GF-D8 (cell line): ENCODE measurements at places on chromosomes 5 and 9.

DNA sequence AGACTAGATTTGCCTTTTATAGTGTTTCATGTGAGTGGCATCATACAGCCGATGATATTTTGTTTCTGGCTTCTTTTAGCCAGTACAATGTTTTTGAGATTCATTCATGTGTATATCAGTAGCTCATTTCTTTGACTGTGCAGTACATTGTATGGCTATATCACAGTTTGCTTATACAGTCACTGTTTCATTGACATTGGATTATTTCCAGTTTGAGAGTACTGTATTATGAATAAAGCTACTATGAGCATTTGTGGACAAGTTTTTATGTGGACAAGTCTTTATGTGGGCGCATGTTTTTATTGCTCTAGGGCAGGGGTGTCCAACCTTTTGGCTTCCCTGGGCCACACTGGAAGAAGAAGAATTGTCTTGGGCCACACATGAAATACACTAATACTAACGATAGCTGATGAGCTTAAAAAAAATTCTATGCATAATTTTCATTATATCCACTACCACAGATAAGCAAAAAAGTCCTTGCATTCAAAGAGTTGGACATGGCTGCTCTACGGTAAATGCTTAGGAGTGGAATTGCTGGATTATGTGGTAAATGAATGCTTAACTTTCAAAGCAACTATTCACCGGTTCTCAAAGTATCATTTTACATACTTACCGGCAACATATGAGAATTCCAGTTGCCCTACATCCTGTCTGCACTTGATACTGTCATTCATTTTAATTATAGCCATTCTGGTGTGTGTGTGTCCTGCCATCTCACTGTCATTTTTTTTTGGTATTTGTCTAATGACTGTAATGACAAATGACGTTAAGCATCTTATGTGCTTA is 177.8 kb downstream of the RGS3 start:
- DNase-seq, result no peak

DNA sequence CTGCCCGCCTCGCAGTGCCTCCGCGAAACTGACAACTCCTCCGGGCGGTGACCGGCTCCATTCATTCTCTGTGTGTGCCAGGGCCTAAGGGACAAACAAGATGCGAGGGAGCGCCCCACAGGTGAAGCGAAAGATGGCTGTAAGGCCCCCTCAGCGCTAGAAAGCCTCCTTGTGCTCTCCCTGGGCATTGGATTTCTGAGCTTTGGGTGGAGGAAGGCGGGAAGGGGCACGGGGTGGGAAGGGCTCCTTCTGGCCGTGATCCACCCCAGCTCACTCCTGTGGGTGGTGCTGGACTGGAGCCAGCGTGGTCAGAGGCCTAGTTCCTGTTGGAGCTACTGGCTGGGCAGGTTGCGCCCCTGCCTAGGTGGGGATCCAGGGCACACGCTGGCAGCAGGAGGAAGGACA is 943 bp downstream of the GALNT12 start:
- DNase-seq, result no peak

DNA sequence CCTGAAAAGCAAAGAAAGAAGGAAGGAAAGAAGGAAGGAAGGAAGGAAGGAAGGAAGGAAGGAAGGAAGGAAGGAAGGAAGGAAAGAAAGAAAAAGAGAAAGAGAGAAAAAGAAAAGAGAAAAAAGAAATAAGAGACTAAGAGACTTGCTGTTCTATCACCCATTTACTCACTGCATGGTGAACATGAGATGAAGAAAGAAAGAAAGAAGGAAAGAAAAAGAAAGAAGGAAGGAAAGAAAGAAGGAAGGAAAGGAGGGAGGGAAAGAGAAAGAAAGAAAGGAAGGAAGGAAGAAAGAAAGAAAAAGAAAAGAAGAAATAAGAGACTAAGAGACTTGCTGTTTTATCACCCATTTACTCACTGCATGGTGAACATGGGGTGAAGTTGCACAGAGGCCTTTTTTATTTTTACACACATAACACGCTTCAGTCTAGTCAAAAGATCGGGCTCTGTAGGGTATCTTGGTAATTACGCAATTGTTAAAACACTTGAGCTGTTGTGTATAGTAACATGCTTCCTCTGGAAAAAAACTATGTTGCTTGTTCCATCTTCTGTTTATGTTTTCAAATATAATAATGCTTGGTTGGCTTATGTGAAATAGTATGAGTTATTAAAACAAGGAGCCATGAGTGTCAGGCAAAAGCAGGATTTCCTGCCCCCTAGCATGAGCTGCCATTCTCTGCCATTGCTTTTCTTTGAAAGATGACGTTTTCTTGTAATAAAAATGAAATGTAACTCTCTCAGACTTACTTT is 119.3 kb upstream of the ZNF608 start:
- no peak for DNase-seq

GRCh38 chr9:28967226-28967625 is 1393.9 kb upstream of the C9orf72 start:
- DNase-seq, result no peak

DNA sequence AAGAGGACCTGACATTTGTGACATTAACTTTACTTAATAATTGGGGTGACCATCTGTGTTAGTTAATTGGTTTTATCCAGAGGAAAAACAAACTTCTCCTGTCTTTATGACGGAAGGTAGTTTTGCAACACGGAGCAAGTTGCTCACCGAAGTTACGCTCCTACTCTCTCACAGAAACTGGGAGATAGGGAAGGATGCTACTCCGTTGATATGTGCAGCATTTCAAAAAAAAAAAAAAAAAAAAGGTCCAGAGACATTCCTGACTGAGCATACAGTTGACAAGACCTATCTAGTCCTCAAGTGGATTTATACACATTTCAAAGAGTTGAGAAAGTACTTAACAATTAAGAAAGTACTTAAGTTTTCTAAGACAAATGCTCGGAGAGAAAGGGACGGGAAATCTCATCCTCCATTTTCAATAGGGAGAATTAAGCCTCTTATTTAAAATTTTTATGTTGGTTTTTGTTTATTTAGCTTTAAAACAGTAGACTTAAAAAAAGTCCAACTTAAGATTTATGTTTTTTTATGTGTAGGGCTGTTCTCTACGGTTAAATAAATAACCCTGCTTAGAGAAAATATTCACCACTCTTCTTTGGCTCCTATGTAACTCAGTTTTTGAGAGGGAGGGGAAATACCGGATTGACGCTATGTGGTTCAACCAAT is 455 bp upstream of the FER start:
- DNase-seq, result no peak
